ENCODE measurements at places on chromosomes 7 and 10.

- DNase-seq: no peak
Observed at GRCh38 chr10:116702165-116702564, 40.2 kb downstream of the HSPA12A start.

GRCh38 chr7:155219947-155220769 is 77.5 kb upstream of the INSIG1 start:
- peak; percentile 8 for DNase-seq

DNA sequence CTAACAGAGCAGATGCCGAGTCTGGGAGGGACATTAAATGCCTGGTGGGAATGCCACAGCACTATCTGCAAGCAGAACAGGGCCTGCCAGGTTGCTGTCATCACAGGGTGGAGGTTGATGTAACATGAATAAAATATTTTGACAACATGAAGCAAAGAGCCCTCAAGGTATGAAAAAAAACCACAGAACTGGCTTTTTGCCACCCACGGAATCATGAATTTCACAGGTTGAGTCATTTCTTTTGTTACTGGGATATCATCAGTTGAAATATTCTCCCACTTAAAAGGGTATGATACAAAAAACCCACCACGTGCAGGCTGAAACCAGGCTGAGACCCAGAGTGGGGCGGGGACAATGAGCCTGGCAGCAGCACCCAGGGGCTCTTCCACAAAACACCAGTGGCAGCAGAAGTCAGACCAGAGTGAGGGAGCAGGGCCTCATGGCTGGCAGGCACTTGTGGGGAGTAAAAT is 220.1 kb downstream of the TNS3 start:
- DNase-seq: no peak

DNA sequence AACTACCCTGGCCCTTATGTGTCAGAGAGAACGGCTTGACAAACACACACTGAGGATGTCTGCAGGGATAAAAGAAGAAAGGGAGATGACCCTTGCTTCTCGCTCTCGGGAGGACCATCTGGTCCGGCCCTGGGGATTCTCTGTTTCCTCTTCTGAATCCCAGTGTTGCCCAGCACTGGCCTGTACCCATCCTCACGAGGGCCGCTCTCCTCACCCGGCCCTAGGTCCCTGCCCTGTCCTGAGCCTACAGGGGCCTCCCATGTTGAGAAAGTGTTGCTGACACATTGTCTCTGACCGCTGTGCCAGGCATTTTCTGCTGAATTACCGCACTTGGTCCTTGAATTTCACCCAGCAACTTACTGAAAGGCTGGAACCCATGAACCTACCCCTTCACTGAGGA is 171.9 kb upstream of the LANCL2 start:
- DNase-seq: no peak

DNA sequence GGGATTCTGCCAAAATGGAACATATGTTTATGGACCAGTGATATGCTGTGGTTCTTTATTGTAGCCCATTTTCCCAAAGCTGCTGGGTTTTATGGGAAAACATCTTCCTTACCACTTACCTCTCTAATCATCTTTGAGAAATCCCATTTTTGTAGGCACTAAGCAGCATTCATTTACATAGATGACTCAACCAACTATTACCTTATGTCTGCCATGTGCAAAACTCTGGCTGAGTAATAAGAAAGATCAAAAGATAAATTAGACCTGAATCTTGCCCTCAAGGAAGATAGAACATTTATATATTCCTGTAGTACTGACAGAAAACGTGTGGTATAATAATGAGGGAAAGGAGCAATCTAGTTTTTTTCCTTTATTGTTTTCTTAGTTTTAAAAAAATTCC is 24.3 kb downstream of the CBLL1 start:
- DNase-seq: no peak

DNA sequence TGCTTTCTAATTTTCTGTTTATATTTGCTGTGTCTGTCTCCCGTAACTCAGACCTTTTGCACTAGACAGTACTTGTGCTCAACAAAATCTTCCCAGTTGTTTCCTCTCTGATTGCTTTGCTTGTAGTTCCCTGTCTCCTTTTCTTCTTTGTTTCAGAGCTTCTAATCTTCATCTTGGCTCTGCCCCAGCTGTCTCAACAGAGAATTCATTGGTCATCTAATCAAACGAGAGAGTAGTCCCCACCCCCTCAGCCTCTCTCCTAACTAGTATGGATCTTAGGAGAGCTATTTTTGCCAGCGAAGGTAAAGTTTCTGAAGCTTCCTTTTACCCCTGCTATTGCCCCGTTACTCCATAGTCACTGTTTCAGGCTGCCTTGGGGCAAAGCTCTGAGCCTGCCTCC is 32.8 kb downstream of the SLC26A4 start:
- DNase-seq: no peak

- DNase-seq: no peak
Observed at GRCh38 chr10:112957640-112958092, 7.6 kb downstream of the TCF7L2 start.

- DNase-seq: no peak
Observed at GRCh38 chr7:120867932-120868331, 10.0 kb upstream of the TSPAN12 start.

DNA sequence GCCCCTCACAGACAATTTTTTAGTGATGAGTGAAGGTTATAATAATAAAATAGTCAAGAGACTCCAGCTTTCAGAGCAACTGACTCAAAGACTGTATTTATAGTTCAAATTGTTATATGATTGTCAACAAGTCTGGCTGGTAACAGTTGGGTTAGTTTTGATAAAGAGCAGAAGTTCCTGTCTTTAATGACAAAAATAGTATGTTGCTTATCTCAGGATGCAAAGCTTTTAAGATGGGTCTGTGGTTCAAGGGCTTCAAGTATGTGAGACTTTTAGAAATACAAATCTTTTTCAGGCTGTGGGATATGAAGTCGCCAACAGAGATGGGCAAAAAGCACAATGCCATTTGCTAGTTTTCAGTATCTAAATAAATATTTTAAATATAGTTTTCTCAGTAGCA is 118.4 kb downstream of the ABCA13 start:
- DNase-seq: no peak

DNA sequence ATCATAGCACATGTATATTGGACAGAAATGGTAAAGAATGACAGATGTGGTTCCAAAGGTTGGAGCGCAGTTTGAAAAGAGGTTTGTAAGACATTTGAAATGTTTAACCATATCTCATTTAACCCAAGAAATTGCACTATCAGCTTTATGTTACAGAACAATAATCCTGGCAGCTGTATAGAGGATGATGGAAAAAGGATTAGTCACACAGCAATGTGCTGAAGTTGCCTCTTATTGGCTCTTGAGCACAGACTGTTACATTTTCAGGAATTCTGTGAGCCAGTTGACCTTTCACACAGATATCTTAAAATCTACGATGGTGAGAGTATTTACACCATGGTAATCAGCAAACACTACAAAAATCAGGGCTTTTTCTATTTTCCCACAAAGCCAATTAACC is 3.9 kb downstream of the COG5 start:
- no peak for DNase-seq

DNA sequence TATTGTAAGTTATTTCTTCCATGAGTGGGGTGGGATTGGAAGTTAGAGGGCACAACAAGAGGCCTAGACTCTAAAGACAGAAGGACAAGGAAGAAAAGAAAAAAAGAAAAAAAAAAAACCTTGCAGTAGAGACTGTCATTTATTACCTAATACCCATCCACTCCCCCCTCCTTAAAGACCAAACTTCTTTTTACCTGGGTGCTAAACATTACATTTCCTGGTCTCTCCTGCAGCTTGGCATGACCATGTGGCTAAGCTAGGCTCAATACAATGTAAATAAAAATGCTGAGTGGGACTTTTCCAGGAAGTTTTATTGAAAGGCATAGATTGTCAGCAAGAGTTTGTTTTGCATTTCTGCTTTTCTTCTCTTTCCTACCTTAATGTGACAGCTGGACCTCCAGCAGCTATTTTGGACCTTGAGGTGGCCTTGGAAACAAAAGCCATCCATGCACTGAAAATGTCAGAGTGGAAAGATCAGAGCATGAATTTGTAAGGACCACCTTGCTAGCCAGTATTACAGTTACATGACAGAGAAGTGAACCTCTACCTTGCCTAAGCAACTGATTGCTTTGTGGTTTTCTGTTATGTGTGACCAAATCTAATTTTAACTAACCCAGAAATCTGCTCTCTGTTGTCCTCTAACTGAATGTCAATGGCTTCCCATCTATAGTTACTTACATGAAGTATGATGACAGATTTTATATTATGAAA is 81.3 kb upstream of the SFMBT2 start:
- DNase-seq: no peak

DNA sequence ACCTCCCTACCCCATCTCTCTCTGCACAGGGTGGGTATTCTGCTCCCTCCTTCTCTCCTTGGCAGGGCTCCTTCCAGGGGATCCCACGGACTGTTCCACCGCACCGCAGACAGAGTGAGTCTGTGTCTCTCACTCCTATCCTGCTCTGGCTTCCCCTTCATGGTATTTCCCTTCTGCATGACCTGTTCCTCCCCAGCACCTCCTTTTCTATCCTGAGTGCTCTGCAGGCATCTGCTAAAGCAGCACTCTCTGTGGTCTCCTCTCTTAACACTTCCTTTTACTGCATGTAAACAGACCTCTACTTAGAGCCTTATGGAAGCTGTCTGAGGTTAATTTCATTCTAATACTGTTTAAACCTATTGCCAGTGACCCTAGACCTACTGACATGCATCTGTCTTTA is 171.5 kb downstream of the CCSER2 start:
- peak; percentile 2 for DNase-seq

DNA sequence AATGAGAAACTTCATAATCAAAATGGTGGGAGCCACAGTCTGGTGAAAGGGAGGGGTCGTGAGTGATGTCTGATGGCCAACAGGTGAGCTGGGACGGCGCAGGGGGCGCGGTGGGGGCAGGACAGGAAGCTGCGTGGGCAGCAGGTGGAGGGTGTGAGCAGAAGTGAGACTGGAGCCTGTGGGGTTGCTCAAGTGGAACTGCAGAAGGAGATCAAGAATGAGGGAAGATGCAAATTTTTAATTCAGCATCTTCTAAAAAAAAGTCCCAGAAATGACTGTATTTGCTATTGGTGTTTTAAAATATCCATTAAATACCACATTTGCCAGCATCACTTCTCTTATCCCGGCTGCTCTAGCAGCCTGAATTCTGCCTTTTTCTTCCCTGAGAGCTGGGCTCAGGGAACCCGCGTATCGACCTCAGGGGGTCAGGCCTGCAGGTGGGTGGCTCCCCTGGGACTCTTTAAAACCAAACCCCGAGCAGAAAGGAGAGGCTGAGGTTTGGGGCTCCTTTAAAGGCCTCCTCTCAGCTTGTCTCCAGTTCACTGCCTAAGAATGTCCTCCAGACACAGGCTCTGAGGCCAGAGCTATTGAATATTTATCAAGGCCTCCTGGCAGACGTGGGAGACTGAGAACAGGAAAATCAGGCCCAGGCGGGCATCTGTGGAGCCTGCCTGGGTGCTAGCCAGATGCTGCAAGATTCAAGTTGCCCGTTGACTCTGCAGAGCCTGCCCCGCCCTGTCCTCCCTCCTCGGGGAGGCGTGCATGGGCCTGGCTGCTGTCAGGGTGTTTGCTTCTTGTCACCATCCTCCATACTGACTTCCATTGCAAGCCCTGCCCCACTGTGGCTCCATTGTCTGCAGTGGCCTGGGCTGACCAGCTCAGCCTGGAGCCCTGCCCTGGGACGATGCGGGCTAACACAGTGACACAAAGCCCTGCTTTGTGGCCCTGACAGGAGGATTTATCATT is 53.9 kb downstream of the SYPL1 start:
- no peak for DNase-seq

DNA sequence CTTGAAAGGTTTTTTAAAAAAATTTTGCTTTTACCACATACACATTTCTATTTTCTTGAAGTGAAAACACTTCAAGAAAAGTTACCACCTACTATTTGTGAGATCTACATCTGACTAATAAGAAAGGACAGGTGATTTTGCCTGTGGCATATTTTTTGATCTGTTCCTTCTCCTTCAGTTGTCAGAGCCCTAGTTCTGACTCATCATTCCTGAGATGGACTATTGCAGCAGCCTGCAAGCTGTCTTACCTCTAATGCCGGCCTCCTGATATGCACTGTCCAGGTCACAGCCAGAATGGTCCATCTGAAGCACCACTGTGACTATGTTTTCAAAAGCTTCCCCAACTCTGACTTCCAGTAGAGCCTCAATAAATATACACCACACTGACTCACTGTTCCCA is 28.2 kb upstream of the ANK3 start:
- no peak for DNase-seq

DNA sequence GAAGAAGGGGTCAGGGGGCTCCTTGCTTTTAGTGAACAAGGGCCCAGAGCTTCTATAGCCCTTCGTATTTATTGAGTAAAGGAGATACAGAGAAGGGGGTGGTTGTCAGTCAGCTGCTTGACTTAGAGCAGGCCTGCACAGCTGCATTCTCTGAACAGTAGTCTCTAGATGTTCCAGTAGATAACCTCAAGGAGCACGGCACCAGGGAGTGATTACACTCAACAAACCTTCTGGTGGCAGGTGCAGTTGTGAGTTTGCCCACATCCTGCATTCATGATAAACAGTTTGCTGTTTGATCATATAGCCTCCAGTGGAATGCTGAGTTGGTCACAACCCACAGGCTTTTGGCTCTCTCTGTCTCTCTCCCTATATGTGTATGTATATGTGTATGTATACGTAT is 70.0 kb upstream of the GJD4 start:
- no peak for DNase-seq

DNA sequence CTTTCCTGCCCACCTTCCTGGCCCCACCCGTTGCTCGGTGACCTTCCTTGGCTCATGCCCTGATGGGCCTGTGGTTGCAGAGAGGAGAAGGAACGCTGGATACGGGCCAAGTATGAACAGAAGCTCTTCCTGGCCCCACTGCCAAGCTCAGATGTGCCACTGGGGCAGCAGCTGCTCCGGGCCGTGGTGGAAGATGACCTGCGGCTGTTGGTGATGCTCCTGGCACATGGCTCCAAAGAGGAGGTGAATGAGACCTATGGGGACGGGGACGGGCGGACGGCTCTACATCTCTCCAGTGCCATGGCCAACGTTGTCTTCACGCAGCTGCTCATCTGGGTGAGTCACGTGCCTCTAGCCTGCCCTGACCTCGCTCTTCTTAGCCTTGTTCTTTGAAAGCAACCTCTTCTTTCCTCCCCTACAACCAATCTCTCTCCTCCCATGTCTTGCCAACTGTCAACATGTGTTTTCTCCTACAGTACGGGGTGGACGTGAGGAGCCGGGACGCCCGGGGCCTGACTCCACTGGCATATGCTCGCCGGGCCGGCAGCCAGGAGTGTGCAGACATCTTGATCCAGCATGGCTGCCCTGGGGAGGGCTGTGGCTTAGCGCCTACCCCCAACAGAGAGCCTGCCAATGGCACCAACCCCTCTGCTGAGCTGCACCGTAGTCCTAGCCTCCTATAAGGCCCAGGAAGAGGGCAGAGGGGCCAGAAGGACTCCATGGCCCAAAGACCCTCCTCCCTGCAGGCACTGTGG is 24.1 kb downstream of the GBX1 start:
- DNase-seq: no peak

- no peak for DNase-seq
Observed at GRCh38 chr7:29190349-29191045, 4.1 kb upstream of the CHN2 start.

GRCh38 chr7:154929006-154929726 is 73.8 kb downstream of the PAXIP1 start:
- DNase-seq: no peak

GRCh38 chr10:123858077-123858681 is 33.4 kb downstream of the CPXM2 start:
- DNase-seq: no peak

GRCh38 chr10:132624061-132624846 is 86.7 kb downstream of the INPP5A start:
- DNase-seq: no peak

- DNase-seq: no peak
Observed at GRCh38 chr7:105297985-105298384, 90.7 kb downstream of the SRPK2 start.

GRCh38 chr10:32376097-32376496 is 29.1 kb upstream of the EPC1 start:
- DNase-seq: no peak
